ENCODE measurements at places on chromosomes 5 and 9.

DNA sequence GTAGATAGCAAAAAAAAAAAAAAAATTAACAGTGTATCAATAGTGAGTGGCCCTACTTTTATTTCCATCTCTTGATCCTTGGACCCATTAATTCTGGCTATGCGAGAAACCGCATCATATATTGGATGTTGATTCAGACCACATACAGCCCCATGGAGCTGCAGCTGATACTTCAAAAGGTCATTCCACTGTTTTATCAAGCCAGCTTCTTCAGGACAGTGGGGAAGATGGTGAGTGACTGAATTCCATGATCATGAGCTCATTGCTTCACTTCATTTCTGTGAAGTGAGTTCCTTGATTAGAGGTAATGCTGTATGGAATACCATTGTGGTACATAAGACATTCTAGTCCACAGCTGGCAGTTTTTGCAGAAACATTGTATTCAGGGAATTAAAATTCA lies 222.9 kb upstream of the MEF2C start:
- DNase-seq, result no peak

DNA sequence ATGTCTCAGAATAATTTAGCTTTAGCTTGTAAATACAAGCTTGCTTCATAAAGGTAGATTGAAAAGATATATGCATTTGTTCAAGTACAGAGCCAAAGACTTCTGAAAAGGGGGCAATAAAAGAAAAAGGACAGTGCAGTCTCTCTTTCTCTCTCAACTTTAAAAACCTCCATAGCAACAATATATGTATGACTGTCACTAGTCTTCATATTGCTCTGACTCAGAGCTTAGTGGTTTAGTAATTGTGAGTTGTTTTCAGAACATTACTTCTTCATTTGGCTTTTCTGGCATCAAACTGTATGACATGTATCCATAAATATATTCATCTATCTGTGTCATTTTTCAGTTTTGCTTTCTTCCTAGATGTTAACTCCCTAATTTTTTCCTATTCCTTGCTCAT lies 194.6 kb upstream of the KIF2A start:
- DNase-seq, result no peak

- DNase-seq, result peak; percentile 24
Observed at GRCh38 chr5:56094579-56095361, 100.0 kb upstream of the IL6ST start.

- no peak for DNase-seq
Observed at GRCh38 chr5:32098890-32099310, 75.2 kb downstream of the GOLPH3 start.

- no peak for DNase-seq
Observed at GRCh38 chr5:52132053-52132452, 655.7 kb upstream of the ITGA1 start.

DNA sequence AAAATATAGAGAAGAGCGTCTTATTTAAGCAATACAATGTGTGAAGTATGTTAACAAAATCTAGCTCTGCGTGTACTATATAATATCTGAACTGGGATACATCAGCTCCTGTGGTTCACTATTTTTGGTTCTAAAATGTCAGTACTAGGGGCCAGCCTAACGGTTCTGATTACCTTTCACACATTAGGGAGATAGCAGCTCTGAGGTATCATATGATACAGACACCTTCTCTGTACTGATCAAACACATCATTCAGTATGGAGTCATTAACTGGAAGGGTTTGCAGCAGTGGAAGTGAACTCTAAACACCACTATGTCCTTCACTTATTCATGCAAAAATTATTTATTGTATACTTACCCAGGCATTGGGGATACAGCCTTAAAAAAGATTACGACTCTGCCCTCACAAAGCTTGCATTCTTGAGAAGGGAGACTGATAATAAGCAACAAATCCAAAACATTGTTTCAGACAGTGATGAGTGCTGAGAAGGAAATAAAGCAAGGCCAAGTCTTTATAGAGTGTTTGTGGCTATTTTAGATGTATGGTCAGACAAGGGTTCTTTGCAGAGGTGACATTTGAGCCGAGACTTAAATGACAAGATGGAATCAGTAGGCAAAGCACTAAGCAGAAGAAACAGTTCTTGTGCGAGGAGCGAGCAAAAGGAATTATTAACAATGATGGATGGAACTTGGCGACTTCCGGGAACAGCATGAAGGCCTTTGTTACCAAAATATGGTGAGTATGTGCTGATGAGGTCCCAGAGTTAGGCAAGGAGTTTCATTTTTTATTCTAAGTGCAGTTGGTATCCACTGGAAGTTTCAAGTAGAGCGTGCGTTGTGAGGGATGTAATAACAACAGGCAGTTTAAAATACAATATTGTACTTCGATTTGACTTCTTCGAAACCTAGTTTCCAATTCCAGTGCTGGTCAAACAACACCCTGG lies 1.8 kb upstream of the LNPEP start:
- no peak for DNase-seq

- no peak for DNase-seq
Observed at GRCh38 chr5:94707359-94707758, 88.9 kb downstream of the SLF1 start.

DNA sequence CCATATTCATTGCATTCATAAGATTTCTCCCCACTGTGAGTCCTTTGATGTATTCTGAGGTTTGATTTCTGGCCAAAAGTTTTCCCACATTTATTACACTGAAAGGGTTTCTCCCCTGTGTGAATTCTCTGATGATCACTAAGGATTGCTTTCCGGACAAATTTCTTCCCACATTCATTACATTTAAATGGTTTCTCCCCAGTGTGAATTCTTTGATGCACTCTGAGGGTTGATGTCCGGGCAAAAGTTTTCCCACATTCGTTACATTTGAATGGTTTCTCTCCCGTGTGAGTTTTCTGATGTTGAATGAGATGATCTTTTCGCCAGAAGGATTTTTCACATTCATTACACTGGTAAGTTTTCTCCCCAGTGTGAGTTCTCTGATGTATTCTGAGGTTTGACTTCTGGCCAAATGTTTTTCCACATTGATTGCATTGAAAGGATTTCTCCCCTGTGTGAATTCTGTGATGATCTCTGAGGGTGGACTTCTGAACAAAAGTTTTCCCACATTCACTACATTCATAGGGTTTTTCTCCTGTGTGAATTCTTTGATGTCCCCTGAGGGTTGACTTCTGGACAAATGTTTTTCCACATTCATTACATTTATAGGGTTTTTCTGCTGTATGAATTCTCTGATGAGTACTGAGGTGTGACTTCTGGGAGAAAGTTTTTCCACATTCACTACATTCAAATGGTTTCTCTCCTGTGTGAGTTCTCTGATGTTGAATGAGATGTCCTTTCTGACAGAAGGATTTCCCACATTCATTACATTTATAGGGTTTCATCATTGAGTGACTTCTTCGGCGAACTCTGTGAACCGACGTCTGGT lies 18.8 kb downstream of the ZNF510 start:
- no peak for DNase-seq

- no peak for DNase-seq
Observed at GRCh38 chr9:76688471-76689238, 75.6 kb upstream of the PCA3 start.

GRCh38 chr9:80867731-80868130 lies 821.6 kb downstream of the TLE1 start:
- DNase-seq, result no peak

GRCh38 chr5:82523633-82524032 lies 245.5 kb upstream of the RPS23 start:
- no peak for DNase-seq

DNA sequence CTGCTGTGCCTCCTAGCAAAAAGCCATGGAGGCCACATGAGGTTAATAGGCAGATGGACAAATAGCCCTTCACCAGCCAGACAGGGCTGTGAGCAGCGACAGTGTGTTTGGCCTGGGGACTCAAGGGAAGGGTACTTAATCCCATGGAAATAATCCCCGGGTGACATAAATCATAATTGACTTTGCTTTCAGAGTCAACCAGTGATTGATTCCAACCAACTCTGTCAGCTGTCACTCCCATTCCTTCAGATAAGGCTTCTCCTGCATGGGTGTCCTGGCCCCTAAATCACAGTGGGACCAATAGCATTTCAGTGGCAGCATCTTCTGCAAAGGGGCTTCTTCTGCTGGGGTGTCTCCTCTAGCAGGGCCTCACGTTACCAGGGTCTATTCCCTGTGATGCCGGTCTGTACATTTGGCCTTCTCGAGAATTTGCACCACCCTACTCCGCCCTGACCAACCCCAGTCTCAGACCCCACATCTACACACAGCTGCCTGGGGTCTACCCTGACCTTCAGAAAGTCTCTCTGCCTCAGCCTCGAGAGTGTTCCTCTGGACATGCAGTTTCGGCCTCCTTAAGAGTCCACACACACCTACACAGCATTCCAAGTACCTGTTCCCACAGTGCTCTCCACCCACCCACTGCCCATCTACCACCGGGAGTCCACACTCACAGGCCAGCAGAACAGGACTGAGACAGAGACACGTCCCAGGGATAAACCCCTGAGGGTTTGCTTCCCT lies 3.7 kb downstream of the CLTB start:
- no peak for DNase-seq

DNA sequence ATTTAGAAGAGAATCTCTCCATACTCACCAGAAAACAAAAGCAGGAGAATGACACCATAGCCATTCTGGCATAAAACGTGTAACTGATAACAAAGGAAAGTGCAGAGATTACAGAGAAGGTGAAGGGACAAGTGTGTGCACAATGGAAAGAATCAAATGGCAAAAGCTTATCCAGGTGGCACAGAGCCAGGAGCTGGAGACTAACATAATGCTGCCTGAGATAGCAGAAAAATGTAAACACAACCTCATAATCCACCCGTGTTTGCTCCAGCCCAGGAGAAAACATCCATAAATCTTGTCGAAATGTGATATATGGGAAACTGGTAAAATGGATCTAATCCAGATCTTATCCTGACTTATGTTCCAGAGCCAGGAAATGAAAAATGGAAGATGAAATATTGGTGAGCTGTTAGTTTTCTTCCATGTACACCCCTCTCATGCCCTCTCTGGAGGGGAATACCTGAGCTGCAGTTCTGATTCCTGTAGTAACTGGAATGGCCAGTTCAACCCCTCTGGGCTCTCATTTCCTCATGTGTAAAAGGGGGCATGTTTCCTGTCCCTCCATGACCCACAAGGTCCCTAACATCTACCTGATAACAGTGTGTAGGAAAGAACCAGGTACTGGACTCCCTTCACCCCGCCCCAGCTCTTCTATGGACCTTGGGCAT lies 212.3 kb upstream of the DAPK1 start:
- DNase-seq, result no peak

DNA sequence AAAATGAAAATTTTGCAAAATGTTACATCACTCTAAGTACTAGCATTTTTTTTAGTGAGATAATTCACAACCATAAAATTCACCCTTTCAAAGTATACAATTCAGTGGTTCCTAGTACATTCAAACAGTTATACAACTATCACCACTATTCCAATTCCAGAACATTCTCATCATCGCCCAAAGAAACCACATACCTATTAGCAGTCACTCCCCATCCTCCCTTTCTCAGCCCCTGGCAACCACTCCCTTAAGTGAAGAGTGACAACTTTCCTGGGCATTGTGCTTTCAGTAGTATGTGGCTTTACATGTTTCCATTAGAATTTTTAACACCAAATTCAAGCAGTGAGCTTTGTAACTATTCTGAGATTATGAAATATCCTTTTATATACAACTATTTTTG lies 81.4 kb downstream of the RASEF start:
- no peak for DNase-seq

All from activated CD4-positive, alpha-beta T cell treated with anti-CD3 and anti-CD28 coated beads, Interleukin-2, amount 50 U/mL, for 1 hour (primary cell).